Hepatocyte (in vitro differentiated cells): ENCODE measurements at places on chromosomes 11 and 22. TPM values are rescaled to one million over a fixed set of nuclear protein-coding genes. Genes with fewer than 3 reads are reported as not detected.

- H3K36me3 ChIP-seq, result no peaks in the 10 kb centered on the region
- no peak overlapping the region for H3K4me3 ChIP-seq
- H3K4me1 ChIP-seq, result no peaks in the 10 kb centered on the region
- no peak overlapping the region for H3K27ac ChIP-seq
- DNase-seq, result no peak
Measured at GRCh38 chr11:122637541-122637940, 18.0 kb upstream of the UBASH3B start.

GRCh38 chr22:50665212-50665611, 7.4 kb upstream of the SHANK3 start:
- H3K36me3 ChIP-seq, result no peaks in the 10 kb centered on the region
- no peak overlapping the region for H3K4me3 ChIP-seq
- no peak for DNase-seq
- no peak overlapping the region for H3K27ac ChIP-seq

- H3K4me3 ChIP-seq, result no peak overlapping the region
- no peak overlapping the region for H3K27ac ChIP-seq
- H3K36me3 ChIP-seq, result no peaks in the 10 kb centered on the region
- no peak for DNase-seq
Measured at GRCh38 chr11:4782454-4782853, 12.7 kb upstream of the OR51F1 start.

DNA sequence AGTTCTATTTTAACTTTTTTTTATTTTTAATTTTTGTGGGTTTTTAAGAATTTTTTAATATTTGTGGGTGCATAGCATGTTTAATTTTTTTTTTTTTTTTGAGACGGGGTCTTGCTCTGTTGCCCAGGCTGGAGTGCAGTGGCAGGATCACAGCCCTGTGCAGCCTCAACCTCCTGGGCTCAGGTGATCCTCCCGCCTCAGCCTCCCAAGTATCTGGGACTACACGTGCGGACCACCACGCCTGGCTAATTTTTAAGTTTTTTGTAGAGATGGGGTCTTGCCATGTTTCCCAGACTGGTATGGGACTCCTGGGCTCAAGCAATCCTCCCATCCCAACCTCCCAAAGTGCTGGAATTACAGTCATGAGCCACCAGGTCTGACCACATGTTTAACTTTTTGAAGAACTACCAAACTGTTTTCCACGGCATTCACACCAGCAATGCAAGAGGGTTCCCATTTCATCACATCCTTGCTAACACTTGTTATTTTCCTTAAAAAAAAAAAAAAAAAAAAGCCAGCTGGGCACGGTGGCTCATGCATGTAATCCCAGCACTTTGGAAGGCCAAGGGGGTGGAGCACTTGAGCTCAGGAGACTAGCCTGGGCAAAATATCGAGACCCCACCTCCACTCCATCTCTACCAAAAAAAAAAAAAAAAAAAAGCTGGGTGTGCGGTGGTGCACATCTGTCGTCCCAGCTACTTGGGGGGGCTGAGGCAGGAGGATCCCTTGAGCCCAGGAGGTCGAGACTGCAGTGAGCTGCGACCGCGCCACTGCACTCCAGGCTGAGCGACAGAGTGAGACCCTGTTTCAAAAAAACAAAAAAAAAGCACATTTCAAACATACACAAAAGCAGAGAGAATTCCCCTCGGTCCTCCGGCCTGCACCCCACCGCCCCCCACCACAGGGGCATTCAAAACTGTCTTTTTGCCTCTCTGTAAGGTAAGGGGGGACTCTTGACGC, 16.7 kb upstream of the TXNRD2 start:
- H3K4me1 ChIP-seq, result peaks cover 39% of the 10 kb centered on the region
- H3K27me3 ChIP-seq, result no peaks in the 10 kb centered on the region
- no peaks in the 10 kb centered on the region for H3K36me3 ChIP-seq
- H3K4me3 ChIP-seq, result no peak overlapping the region
- no peak for DNase-seq

- peaks cover 3% of the 10 kb centered on the region for H3K27me3 ChIP-seq
- DNase-seq, result no peak
- no peak overlapping the region for H3K27ac ChIP-seq
- H3K4me3 ChIP-seq, result no peak overlapping the region
Measured at GRCh38 chr11:126515501-126515900, 160.0 kb downstream of the ST3GAL4 start.

DNA sequence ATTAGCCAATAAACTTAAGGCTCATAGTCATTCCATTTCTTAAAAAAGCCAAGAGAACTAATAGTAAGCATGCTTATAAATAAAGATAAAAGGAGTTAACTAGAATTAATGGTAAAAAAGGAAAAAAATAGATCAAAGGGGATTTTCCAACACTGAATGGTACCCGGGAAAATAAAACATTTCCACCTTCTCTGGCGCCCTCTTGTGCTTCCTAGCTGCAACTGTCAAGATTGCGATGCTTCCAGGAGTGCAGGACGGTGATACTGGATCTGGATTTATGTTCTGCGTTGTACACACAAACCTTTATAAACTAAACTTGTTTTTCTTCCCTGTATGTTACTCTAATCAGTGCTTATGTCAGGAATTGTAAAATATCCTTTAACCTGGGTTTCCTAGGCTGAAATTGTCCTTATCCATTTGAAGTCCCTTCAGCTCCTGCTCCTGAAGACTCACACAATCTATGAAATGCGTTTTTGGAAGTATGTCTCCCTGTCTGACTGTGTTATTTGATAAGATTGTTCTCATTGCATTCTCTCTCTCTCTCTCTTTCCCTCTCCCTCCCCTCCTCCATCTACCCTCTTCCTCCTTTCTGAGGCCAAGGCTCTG, 9.6 kb upstream of the HTATIP2 start:
- DNase-seq, result peak; percentile 75
- no peaks in the 10 kb centered on the region for H3K27me3 ChIP-seq
- H3K4me3 ChIP-seq, result no peak overlapping the region
- H3K27ac ChIP-seq, result no peak overlapping the region
- H3K4me1 ChIP-seq, result peaks cover 3% of the 10 kb centered on the region

DNA sequence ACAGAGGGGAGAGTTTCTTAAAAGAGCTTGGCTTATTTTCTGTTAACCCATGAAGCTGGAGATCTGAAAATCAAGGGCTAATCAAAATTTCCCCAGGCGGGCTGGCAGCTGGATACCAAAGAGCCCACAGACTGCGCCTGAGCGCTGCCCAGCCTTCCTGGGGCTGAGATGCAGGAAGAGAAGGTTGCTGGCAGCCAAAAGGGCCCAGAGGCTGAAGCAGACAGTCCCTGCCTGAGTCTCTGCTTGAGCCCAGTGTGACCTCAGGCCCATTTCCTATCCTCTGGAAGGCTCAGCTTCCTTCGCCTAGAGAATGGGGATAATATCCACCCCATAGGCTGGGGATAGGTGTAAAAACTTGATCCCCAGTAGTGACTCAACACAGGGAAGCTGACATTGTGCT, 49.1 kb downstream of the ARRB1 start:
- peak overlapping the region; percentile 26 for H3K27ac ChIP-seq
- no peaks in the 10 kb centered on the region for H3K4me1 ChIP-seq
- no peak for DNase-seq
- no peaks in the 10 kb centered on the region for H3K27me3 ChIP-seq
- no peaks in the 10 kb centered on the region for H3K36me3 ChIP-seq

GRCh38 chr11:61855939-61856680, 28.0 kb downstream of the FADS2 start:
- no peak for DNase-seq
- no peaks in the 10 kb centered on the region for H3K27me3 ChIP-seq
- H3K27ac ChIP-seq, result no peak overlapping the region

GRCh38 chr11:39363571-39363970, 2095.9 kb downstream of the LRRC4C start:
- H3K36me3 ChIP-seq, result no peaks in the 10 kb centered on the region
- DNase-seq, result peak; percentile 21
- H3K4me1 ChIP-seq, result no peaks in the 10 kb centered on the region
- no peak overlapping the region for H3K4me3 ChIP-seq
- H3K27me3 ChIP-seq, result no peaks in the 10 kb centered on the region

- no peak overlapping the region for H3K27ac ChIP-seq
- no peak for DNase-seq
- no peaks in the 10 kb centered on the region for H3K27me3 ChIP-seq
Measured at GRCh38 chr22:28207281-28208030, 288.4 kb upstream of the PITPNB start.

- no peak for DNase-seq
- no peaks in the 10 kb centered on the region for H3K36me3 ChIP-seq
- H3K27ac ChIP-seq, result no peak overlapping the region
- no peaks in the 10 kb centered on the region for H3K4me1 ChIP-seq
Measured at GRCh38 chr11:62627713-62628112, 5.9 kb upstream of the B3GAT3 start.

DNA sequence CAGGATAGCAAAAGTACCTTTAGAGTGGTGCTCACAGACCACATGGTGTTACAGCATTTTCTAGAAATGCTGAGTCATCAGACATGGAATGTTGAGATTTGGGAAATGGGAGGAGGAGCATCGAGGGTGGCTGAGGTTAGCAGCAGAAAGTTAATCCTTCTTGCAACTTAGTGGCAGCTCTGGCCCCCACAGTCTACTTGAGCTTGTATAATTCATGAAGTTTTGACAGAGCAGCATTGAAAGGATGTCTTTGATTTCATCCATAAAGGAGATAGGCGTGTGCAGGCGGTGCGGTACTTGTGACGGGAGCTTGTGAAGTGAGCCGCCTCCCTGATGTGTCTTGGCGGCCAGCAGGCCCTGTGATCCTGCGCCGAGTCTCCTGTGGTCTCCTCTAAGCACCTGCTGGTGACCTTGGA, 330.5 kb downstream of the TBC1D22A start:
- DNase-seq, result no peak
- no peaks in the 10 kb centered on the region for H3K36me3 ChIP-seq
- no peak overlapping the region for H3K4me3 ChIP-seq
- no peaks in the 10 kb centered on the region for H3K27me3 ChIP-seq
- H3K4me1 ChIP-seq, result peaks cover 3% of the 10 kb centered on the region
- no peak overlapping the region for H3K27ac ChIP-seq

DNA sequence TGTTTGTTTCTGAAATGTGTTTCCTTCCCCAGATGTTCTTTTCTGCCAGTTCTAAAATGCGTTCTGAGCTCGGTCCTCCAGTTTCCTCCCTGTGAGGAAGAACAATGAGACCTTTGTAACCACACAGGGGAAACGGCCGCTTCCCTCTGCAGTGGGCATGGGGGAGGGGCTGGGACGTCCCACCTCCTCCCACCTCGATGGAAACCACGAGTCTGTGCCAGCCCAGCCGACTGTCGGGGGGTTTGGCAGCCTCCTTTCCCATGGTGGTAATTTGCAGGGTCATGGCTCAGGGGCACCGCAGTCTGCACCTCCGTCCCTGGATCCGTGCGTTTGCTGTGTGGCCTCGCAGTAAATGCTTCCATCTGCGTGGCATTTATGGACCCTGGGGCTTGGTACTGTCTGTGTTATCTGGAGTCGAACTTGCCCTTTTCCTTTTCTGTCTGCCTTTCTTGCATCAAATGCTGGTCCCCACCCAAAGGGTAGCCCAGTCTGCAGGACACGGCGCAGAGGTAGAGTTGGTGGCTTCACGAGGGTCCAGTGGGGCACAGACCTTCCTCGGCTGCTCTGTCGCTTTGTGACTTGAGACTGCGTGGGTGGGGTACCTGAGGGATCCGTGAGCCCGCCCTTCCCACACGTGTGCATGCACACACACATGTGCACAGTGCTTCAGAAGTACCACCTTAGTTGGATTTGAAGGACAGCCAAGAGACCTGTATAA, 16.1 kb downstream of the LRP5 start:
- H3K4me3 ChIP-seq, result no peak overlapping the region
- peaks cover 75% of the 10 kb centered on the region for H3K4me1 ChIP-seq

- no peaks in the 10 kb centered on the region for H3K4me1 ChIP-seq
- no peak overlapping the region for H3K27ac ChIP-seq
Measured at GRCh38 chr11:69037074-69037473, 11.7 kb upstream of the TPCN2 start.

GRCh38 chr11:77547863-77548551, 41.7 kb upstream of the AQP11 start:
- H3K4me1 ChIP-seq, result no peaks in the 10 kb centered on the region
- no peak overlapping the region for H3K4me3 ChIP-seq
- H3K36me3 ChIP-seq, result no peaks in the 10 kb centered on the region
- no peaks in the 10 kb centered on the region for H3K27me3 ChIP-seq

- H3K27ac ChIP-seq, result no peak overlapping the region
- peaks cover 3% of the 10 kb centered on the region for H3K27me3 ChIP-seq
- no peaks in the 10 kb centered on the region for H3K36me3 ChIP-seq
- H3K4me3 ChIP-seq, result no peak overlapping the region
Measured at GRCh38 chr11:32713496-32713895, 81.0 kb downstream of the CCDC73 start.

DNA sequence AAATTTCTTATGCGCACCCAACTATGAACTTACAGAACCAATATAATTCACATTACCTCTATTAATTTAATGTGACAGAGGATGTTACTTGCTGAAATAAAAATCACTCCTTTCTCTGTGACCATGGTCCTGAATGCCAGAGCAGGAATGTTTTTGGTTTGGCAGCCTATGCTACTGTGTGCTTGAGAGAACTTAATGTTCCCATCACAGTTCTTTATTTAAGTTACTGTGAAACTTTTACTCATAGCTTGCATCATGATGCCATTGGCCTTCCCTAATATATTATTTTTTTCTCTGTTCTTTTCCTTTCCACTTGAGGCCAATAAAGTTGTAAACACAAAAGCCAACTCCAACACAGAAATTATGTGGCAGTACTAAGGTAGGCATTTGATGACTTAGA, 142.2 kb downstream of the FAM76B start:
- peaks cover 19% of the 10 kb centered on the region for H3K4me1 ChIP-seq

DNA sequence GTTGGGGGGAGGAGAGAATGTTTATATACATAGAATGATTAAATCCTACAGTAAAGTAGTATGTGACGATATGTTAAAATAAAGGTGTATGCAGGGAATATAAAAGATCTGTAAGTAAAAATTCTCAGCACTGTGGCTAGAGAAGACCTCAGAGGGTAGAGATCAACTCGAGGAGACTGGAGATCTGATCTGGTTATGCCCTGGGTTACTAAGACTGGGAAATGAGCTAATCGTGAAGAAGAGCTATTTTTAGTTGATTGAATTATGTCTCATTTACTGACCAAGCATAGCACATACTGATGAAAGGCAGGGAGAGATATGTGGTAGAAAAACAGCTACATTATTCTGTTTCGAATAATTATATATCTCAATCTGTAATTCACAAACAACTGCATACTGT, 42.8 kb upstream of the ALKBH3 start:
- H3K4me3 ChIP-seq, result no peak overlapping the region
- H3K27me3 ChIP-seq, result no peaks in the 10 kb centered on the region
- H3K36me3 ChIP-seq, result no peaks in the 10 kb centered on the region
- H3K4me1 ChIP-seq, result peaks cover 7% of the 10 kb centered on the region
- DNase-seq, result no peak

The KCNQ1OT1 gene
- 6.6 and 7.9 TPM in 2 replicates for total RNA-seq

The BBOX1 gene
- 0.88 and 1.6 TPM in 2 replicates for total RNA-seq

The IGSF9B gene
- 0.30 and 0.32 TPM in 2 replicates for total RNA-seq

The PKNOX2 gene
- total RNA-seq, result 3.1 and 4.3 TPM in 2 replicates

The SBF2 gene
- total RNA-seq, result 74.4 and 83.2 TPM in 2 replicates

The MFRP gene
- total RNA-seq, result 0.08 TPM in 1 of 2 replicates, not detected in the other

The DDX25 gene
- 0.48 and 0.80 TPM in 2 replicates for total RNA-seq

The KIAA1671 gene
- 24.1 and 26.5 TPM in 2 replicates for total RNA-seq

The RFPL3 gene
- not detected in 2 replicates for total RNA-seq

The PHETA2 gene
- total RNA-seq, result 5.4 and 10.4 TPM in 2 replicates

The MMP1 gene
- total RNA-seq, result 24.6 and 30.2 TPM in 2 replicates

The LMO2 gene
- 2.5 and 4.9 TPM in 2 replicates for total RNA-seq

The OR56A1 gene
- 0.07 and 0.08 TPM in 2 replicates for total RNA-seq

The LDHAL6A gene
- not detected in 2 replicates for total RNA-seq

The TRPM5 gene
- total RNA-seq, result 0.07 and 0.32 TPM in 2 replicates

The ALX4 gene
- total RNA-seq, result 2.9 and 3.8 TPM in 2 replicates
